ENCODE measurements at places on chromosomes 4 and X.

- no peak for DNase-seq
Observed at GRCh38 chrX:16212436-16212835, 45.2 kb downstream of the MAGEB17 start.

- no peak for DNase-seq
Observed at GRCh38 chr4:109435635-109436034, 2.0 kb downstream of the SEC24B start.

DNA sequence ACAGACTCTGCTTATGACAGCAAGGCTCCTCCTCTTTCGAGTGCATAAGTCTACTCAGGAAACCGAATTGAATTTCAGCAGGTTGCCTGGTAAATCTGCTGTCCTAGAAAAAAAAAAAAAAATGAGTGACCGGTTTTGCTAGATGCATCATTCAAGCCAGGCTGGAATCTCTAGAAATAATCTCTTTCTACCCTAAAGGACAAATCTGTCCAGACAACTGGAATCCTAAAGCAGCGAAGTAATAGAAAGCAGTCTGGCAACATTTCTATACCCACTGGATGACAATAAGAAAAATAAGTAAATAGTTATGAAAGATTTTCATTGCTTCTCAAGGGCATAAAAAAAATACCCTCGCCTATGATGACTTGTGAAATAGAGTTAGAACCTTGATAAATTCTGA lies 703.5 kb downstream of the RPA4 start:
- DNase-seq = no peak

DNA sequence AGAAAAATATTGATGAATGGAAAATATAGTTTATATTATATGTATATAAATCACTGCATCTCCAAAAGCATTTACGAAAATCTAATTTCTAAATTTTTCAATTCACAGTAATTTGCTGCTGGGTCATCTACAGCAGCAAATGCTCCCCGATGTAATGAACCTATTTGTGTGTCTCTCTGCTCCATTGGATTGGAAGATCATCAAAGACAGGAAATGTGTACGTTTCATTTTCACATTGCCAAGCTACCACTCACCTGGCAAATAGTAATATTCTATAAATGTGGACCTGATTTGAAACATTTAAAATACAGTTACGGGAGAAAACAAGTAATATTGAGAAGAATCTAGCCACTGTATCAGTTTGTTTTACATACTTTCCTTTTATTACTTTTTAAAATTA lies 317.7 kb downstream of the PAPSS1 start:
- DNase-seq = no peak

DNA sequence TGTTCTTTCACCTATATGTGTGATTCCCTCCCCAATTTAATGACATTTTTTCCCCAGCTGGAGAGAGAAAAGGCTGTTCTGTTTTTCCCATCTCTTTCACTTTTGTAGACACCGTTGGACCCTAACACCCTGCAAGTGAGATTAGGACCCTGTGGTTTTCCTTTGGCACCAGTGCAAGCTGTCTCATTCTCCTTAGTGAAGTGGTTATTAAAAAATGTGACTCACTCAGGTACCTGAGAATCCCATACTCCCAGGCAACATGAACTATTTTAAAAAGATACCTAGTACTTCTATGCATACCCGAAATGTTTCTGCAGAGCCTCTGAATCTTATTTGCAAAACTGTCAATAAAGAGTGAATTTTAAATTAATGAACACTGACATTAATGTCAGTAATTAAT lies 175.7 kb upstream of the TBC1D9 start:
- no peak for DNase-seq

DNA sequence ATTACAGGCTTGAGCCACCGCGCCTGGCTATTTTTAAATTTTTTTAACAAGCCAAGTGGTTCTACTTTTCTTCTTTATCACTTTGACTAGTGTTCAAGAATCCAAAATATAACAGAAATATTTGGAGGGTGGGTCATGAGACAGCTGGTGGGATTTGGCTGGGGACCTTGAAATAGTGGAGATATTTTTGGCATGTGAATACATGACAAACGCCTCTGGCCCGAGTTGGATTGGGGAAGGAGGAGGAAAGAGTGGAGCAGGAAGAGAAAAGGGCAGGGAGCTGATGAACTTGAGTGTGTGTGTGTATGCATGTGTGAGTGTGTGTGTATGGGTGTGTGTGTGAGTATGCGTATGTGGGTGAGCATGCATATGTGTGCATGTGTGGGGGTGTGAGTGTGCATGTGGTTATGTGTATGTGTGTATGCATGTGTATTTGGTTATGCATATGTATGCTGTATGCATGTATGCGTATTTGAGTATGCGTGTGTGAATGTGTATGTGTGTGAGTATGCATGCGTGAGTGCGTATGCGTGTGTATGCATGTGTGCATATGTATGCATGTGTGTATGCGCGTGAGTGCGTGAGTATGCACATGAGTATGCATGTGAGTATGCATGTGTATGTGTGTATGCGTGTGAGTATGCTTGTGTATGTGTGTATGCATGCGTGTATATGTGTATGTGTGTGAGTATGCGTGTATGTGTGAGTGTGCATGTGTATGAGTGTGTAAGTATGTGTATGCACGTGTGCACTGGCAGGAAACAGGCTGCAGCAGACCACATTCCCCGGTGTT lies 49.6 kb downstream of the JADE1 start:
- DNase-seq = peak; percentile 52

DNA sequence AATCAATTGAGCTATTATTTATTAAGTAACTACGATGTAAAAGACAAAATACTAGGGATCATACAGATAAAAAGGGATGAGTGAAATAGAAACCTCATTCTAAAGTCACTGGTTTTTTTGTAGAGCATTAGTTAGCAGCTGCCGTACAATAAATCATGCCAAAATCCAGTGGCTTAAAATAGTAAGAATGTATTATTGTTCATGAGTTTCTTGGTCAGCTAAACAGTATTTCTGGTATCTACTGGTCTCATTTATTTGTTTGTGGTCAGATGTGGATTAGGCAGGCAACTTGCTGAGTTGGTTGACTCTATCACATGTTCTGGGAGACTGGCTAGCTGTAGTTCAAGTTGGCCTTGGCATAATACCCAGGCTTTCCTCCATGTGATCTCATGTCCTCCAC lies 667.3 kb downstream of the GALNTL6 start:
- DNase-seq = no peak

DNA sequence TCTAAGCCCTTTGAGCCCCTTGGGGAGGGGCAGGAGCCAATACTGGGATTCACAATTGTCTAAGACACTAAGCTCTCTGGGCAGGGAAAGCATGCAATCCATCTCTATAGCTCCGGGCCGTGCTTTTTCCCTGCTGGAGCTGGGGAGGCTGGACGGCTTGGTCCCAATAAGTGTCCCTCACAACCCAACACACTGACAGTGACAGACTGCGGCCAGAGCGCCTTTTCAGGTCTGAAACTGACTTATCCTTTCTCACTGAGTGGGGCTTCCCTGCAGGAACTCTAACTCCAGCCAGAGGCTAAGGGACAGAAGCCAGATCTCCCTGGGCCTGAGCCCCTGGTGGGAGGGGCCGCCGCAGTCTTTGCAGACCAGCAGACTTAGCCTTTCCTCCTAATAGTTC lies 146.6 kb upstream of the PBDC1 start:
- no peak for DNase-seq

- DNase-seq = no peak
Observed at GRCh38 chr4:139054791-139055505, 39.4 kb downstream of the NOCT start.

DNA sequence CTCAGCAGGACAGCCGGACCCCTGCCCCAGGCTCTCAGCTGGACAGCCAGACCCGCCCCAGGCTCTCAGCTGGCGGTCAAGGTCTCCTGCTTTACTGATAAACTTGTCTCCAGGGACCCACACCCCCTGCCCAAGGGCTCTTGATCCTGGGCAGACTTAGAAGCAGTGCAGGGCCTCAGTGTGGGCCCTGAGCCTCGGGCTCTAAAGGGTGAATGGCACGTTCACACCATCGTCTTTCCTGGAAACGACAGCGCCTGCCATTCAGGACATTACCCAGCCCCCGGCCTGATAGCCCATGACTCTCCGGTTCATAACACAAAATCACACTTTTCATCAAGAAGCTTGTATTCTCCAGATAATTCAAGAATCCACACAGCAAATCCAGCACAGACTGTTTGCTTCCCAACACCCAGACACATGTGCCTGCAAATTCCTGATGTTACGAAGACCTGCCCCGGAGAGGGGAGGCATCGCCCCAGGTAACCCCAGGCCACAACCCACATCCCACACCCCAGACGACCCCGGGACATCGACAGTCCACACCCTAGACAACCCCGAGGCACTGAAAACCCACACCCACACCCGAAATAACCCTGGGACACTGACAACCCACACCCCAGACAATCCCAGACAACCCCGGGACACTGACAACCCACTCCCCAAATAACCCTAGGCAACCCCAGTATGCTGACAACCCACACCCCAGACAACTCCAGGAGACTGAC lies 136.8 kb downstream of the FAM53A start:
- no peak for DNase-seq

DNA sequence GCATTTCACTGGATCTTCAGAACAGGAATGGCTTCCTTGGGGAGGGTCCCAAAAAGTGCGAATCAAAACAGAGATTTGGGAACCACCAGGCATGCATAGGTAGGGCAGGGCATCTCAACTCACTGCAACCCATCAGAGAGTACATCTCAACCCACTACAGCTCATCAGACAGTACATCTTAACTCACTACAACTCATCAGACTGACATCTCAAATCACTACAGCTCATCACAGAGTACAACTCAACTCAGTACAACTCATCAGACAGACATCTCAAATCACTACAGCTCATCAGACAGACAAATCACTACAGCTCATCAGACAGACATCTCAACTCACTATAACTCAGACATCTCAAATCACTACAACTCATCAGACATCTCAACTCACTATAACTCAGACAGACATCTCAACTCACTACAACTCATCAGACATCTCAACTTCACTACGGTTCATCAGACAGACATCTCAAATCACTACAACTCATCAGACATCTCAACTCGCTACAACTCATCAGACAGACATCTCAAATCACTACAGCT lies 47.5 kb upstream of the CLDN34 start:
- DNase-seq = no peak

DNA sequence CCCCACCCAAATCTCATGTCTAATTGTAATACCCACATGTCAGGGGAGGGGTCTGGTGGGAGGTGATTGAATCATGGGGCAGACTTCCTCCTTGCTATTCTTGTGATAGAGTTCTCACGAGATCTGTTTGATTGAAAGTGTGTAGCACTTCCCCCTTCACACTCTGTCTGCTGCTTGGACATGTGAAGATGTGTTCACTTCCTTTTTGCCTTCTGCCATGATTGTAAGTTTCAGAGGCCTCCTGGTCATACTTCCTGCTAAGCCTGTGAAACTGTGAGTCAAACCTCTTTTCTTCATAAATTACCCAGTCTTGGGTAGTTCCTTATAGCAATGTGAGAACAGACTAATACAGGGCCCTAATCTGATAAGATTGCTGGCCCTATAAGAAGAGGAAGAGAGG lies 1514.8 kb downstream of the RPA4 start:
- no peak for DNase-seq

DNA sequence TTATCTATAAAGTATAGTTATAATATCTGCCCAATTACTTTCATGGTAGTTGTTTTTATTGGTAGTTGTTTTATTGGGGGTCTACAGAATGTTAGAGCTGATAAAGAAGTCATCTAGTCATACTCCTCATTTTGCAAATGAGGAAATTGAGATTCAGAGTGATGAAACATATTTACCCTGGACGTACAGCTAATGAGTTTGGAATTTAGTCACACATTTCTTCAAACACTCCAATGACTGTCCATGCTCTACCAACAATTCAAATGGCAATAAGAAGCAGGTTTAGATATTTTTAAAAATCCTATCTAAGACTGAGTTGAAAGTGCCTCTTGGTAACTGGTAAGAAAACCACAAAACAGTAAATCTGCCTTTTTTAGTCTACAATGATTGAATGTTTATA lies 98.2 kb downstream of the MAGEC1 start:
- no peak for DNase-seq

DNA sequence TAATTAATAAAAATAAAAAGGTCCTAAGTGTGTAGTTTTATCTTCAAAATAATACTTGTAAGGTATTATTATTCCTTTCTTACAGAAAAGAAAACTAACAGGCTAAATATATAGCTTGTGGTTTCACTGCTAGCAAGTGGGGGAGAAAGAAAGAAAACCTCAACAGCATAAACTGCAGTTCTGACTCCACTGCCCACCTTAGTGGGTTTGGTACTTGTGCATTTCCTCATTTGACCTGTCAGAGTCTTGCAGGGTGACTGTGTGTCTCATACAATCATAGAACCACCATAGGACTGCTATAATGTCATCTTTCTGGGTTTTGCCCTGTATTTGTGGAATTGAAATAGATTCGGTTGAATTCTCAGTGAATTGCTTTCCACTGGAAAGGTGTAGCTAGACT lies 94.7 kb upstream of the PUDP start:
- DNase-seq = no peak

- no peak for DNase-seq
Observed at GRCh38 chr4:83010522-83011318, at the start of gene LIN54. TSS of gene LIN54 (minus strand) at chr4:83010823. CDS start at chr4:82984844, 25,979 bp downstream.

DNA sequence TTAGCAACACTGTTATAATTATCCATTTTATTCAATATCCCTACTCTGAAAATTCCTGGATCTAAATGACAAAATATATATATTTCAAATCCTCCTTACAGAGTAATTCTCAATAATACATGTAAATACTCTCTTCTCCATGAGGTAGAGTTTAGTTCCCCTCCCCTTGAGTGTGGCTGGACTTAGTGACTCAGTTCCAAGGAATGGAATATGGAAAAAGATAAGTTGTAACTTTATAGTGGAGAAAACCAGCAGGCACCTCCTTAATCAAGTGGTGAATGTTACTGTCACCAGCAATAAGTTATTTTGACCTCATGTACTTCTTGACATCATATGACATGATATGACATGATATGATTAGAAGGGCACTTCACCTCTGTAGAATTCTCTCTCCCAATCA lies 302.0 kb downstream of the RAB28 start:
- no peak for DNase-seq

GRCh38 chrX:52923781-52924241 lies 26.7 kb downstream of the FAM156B start:
- DNase-seq = no peak

DNA sequence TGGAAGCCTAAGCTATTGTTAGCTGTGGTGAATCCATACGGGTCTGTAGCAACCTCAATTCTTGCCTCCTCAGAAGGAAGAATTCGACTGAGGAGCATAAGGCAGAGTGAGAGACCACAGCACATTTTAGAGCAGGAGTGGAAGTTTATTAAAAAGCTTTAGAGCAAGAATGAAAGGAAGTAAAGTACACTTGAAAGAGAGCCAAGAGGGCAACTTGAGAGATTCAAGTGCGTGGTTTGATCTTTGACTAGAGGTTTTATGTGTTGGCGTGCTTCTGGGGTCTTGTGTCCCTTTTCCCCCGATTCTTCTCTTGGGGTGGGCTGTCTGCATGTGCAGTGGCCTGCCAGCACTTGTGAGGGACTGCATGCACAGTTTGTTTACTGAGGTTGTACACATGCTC lies 880.6 kb upstream of the INTU start:
- DNase-seq = no peak
